ENCODE measurements at places on chromosomes 5 and 9.

GRCh38 chr5:139763930-139764791 lies 31.4 kb upstream of the PSD2 start:
- DNase-seq: peak; percentile 60

GRCh38 chr5:78899922-78900362 lies 85.2 kb downstream of the ARSB start:
- DNase-seq: peak; percentile 76

DNA sequence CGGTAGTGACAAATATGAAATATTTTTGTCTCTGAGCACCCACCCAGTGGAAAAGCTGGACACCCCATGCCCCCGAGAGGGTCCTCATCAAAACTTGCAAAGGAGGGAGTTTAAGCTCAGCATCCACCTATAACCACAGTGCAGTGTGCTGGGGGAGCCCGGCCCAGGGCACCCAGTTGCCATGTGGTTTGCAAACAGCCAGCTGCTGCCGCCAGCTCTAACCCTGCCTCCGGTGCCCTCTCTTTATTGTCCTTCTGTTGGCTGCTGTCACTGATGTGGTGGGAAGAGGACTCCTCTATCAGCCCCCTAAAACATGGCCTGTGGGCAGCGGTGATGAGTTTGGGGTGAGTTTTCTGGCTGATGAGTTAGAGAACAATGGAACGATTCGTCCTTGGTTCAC lies 160.9 kb upstream of the MVB12B start:
- DNase-seq: no peak

GRCh38 chr5:8012131-8012977 lies 143.4 kb downstream of the MTRR start:
- DNase-seq: no peak

- DNase-seq: no peak
Observed at GRCh38 chr5:1735320-1735970, 64.2 kb downstream of the MRPL36 start.

DNA sequence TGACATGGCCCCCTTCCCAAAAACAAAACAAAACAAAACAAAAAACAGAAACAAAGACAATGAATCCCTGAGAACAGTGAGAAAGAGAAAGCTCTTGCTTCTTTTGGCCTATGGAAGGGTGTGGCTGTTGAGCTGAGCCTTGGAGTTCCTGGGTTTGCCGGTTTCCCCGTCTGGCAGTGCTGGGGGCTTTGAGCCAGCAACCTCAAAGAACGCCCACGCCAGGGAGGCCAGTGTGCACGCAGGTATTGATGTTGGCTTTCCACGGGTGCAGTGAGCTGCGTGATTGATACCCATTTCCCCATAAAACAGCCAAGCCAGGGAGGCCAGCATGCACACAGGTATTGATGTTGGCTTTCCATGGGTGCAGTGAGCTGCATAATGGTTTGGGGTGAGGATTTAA lies 8.3 kb upstream of the LCN1 start:
- DNase-seq: no peak

DNA sequence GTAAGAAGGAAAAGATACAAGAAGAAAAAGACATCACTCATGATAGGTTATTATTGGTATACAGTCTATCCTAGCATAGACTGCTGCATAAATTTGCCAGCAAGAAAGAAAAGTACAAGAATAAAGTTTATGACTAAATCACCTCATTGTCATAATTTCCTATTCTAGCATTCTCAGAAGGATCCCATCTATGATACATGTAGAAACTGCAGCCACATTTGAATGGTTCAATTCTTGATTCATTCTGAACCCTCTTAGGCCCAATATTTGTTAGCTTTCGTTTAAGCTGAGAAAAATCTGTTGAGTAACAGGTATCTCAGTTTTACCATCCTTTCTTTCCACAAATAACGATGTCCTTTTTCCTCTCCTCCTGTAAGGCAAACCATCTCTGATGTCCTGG lies 21.2 kb downstream of the INVS start:
- DNase-seq: no peak

DNA sequence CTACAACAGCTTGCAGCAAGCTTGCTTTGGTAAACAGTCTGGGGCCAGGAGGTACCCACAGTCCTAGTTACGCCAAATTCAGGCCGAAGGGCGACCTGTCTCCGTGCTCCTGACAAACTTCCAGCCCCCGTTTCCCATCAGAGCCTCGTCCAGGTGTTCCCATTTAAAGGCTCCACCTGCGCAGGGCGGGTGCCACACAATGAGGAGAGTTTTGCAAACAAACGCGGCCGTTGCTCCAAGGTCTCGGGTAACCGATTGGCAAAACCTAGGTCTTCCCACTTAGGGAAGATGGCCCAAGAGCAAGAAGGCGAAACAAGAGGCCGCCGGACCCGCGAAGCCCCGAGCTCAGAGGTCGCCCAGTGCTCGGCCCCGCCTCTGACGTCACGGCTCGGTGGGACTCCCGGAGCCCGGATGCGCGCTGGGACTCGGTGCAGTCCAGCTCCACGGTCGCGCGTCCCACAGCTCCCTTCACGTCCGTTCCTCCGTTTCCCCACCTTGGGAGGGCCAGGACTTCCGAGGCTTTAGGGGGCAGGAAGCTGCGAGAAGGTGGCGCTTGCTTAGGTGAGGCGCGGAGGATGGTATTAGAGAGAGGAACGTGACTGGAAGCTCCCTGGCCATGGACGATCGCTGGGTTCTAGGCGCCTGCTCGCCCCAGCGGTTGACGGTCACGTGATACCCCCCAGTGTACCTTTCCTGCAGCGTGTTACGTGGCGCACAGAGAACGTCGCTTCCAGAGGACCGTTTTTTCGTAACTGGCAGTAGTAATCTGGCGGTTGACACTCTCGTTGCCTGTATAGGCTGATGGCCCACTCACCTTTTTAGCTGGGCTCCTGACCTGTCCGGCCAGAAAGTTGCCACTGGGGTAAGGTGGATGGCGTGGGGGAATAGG lies 41.8 kb upstream of the KDM4C start:
- peak; percentile 82 for DNase-seq

DNA sequence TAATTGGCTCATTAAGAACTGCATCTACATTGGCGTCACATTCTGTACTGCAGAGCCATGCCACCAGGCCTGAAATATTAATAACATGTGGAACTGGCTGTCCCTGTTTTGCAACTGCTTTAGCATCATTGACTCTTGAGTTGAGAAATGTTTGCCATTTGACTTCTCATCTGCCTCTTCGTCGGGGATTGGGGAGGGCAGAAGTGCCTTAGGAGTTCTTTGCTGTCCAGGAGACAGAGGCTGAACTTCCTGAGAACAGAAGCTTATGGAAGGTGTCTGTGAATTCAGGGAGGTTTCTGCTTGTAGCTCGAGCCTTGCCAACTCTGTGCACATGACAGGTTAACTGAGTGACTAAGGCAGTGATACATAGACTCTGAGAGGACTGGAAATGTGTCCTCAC lies 265.0 kb downstream of the KIF4B start:
- no peak for DNase-seq

DNA sequence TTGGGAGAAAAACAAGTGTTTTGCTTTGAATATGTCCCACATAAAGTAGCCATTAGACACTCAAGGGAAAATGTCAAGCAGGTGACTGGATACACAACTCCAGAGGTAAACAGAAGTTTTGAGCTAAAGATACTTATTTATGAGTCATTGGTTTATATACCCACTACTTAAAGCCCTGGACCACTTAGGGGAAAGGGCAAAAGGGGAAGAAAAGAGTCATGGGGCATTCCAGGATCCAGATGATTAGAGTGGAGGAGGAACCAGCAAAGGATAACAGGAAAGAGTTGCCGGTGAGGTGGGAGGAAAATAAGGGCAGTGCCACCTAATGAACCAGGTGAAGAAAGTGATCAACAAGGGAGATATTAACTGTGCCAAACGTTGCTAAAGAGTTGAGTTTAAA lies 254.2 kb upstream of the NR4A3 start:
- no peak for DNase-seq

GRCh38 chr5:177959315-177959714 lies 36.7 kb downstream of the PROP1 start:
- DNase-seq: no peak

- no peak for DNase-seq
Observed at GRCh38 chr9:124019771-124020519, 8.4 kb downstream of the LHX2 start.

GRCh38 chr5:131528682-131529081 lies 106.3 kb downstream of the RAPGEF6 start:
- no peak for DNase-seq

GRCh38 chr5:142186514-142186856 lies 77.9 kb downstream of the NDFIP1 start:
- DNase-seq: no peak

DNA sequence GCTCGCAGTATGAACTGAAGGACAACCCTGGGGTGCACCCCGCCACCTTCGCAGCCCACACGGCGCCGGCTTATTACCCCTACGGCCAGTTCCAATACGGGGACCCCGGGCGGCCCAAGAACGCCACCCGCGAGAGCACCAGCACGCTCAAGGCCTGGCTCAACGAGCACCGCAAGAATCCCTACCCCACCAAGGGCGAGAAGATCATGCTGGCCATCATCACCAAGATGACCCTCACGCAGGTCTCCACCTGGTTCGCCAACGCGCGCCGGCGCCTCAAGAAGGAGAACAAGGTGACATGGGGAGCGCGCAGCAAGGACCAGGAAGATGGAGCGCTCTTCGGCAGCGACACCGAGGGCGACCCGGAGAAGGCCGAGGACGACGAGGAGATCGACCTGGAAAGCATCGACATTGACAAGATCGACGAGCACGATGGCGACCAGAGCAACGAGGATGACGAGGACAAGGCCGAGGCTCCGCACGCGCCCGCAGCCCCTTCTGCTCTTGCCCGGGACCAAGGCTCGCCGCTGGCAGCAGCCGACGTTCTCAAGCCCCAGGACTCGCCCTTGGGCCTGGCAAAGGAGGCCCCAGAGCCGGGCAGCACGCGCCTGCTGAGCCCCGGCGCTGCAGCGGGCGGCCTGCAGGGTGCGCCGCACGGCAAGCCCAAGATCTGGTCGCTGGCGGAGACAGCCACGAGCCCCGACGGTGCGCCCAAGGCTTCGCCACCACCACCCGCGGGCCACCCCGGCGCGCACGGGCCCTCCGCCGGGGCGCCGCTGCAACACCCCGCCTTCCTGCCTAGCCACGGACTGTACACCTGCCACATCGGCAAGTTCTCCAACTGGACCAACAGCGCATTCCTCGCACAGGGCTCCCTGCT lies 3.8 kb downstream of the IRX1 start:
- DNase-seq: peak; percentile 80

DNA sequence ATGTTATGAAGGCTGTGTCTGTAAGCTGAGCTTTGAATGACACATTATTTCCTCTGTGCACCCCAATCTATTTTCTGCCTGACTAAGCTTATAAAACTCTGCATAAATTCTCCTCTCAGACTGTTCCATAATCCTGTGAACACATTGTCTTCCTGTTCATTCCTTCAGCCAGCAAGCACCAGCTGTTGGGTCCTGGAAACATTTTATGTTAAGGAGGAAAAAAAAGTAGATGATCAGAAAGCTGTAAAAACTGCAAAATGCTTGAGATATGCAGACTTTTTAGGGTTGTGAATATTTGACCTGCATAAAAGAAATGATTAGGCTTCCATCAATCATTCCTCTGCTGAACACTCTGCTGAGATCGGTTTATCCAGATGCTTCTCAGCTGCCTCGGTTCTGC lies 1246.0 kb upstream of the DMAC1 start:
- DNase-seq: no peak

DNA sequence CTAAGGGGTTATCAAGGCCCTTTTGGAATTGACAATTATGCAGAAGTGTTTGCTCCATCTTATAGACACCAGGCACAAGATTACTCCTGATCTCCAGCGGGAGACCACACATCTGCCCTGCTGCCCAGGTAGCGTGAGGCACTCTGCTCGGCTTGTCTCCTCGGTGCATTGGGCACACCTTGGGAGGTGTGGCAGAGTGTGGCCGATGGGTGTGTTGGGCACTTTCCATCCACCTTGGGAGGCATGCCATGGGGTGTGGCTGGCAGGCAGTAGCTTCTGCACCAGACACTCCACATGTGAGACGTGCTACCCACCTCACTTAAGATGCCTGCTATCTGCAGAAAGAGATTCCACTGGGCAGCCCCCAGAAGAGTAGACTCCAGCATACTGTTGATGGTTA lies 54.1 kb downstream of the GADD45G start:
- no peak for DNase-seq

DNA sequence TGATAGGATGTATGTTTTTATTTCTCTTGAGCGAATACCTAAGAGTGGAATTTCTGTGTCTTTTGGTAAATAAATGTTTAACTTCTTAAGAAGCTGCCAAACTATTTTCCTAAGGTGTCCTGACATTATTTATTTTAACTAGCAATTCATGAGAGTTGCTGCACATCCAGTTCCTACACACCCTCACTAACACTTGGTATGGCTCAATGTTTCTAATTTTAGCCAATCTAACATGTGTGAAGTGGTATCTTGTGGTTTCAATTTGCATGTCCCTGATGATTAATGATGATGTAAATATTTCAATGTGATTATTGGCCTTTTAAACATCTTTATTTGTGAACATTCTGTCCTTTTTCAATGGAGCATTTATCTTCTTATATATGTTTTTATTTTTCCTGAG lies 2095.5 kb upstream of the C9orf72 start:
- no peak for DNase-seq
